HuH-7.5 (cell line): ENCODE measurements at places on chromosomes 4 and X.

- no peak for DNase-seq
These were observed 40.8 kb downstream of the FGFRL1 start for GRCh38 chr4:1052231-1052671.

- no peak for DNase-seq
These were observed 39.9 kb upstream of the SCOC start for GRCh38 chr4:140333523-140333922.

- DNase-seq = no peak
These were observed 132.2 kb upstream of the FAM47B start for GRCh38 chrX:34810364-34810763.

GRCh38 chrX:39336671-39337311, 535.5 kb downstream of the MID1IP1 start:
- DNase-seq = no peak

DNA sequence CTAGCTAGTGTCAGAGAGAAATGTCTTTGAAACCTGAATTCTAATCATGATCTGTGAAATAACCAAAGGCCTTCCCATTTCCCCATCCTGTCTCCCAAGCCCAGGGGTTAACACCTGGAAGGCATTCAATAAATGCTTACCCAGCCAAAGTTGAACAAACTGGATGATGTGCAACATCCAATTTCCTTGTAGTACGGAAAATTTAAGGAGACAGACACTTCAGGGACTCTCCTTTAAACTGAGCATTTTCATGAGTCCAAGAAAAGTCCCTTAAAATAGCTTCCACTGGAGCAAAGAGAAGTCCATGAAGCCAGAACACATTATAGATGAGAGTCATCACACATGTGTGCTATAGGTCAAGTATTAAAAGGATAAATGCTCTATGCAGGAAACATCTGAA, 271.2 kb downstream of the RAB28 start:
- DNase-seq = no peak
